ENCODE measurements at places on chromosomes 3 and 15.
A peak's percentile ranks its signal among the peaks of the same experiment; 100 is the strongest.

DNA sequence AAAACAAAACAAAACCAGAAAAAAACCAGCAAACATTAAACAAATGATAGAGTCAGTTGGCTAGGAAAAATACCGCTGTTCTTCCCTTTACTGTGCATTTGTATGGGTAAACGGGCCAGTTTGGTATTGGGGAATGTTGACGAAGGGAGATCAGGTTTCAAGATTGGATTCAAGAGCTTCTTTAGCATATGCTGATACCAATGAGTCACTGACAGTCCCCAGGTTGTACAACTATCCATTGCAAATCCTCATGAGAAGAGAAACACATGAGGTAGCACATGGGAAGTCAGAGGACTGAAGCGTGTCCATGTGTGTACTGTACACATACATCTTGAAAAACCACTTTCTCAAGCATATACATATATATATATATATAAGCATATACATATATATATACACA is 25.6 kb downstream of the TIGIT start:
- no peak for DNase-seq

- no peak for DNase-seq
Measured at GRCh38 chr3:15815696-15816095, 17.9 kb upstream of the ANKRD28 start.

DNA sequence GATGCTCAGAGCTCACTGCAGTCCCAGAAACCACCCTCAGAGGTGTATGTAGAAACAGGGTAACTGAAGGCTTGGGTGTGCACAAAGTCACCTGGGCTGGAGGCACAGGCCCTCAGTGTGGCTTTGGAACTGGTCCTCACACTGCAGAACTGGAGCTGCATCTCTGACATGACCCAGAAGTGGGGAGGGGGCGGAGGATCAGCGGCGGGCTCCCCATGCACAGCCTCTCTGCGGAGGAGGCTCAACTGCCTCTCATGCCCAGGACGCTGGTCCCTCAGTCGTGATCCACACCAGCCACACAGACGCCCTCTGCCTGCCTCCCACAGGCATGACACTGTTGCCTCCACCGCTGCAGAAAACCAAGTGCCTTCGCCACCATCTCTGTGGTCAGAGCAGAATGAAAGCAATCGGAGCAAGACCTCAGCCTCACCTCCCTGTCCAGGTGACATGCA is 73.7 kb downstream of the TM2D3 start:
- no peak for DNase-seq

DNA sequence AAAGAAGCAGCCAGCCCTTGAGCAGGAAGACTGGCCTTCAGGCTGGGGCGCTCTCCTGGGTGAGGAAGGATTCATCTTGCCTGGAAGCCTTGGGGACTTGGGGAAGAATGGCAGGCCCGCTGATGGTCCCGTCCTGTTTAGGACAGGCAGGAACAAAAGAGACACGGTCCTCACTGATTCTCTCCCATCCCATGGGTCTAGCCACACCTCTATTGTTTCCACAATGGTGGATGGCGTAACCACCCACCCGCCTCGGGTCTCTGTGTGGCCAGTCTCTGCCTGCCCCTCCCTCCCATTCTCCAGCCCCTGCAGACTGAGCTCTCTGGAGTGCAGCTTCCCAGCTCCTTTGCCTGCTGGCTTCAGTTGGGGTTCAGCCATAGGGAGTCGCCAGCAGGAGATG is 284.3 kb downstream of the UACA start:
- DNase-seq = no peak

- DNase-seq = no peak
Measured at GRCh38 chr3:133674290-133674919, 12.7 kb upstream of the TOPBP1 start.

GRCh38 chr3:69458803-69459365 is 73.0 kb upstream of the FRMD4B start:
- no peak for DNase-seq

GRCh38 chr3:50324351-50325112 is 2.0 kb upstream of the HYAL2 start:
- peak; percentile 87 for DNase-seq

DNA sequence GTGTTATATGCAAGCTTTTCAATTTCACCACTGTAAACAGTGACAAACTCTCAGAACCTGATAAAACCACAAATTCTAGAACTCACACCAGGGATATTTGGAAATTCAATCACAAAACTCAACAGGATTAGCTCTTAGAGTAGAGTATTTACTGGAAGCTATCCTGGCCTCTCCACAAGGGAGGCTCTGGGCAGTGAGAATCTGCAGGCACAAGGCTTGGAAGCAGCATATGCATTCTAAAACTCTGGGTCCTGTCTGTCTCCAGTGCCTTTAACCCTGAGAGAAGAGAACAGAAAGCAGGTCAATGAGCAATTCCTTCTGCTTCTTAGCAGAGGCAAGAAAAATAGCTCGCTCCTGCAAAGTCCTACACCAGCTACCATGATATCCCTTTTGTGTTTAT is 23.4 kb downstream of the PLSCR4 start:
- no peak for DNase-seq

Data from heart left ventricle (tissue), 16 donors.